ENCODE measurements at places on chromosomes 2 and 18.

- no peak for DNase-seq
These were observed 29.4 kb upstream of the FN1 start for GRCh38 chr2:215465256-215465655.

- no peak for DNase-seq
These were observed 69.2 kb upstream of the DYNAP start for GRCh38 chr18:54521846-54522245.

- no peak for DNase-seq
These were observed 481.4 kb downstream of the CMPK2 start for GRCh38 chr2:6384341-6384740.

DNA sequence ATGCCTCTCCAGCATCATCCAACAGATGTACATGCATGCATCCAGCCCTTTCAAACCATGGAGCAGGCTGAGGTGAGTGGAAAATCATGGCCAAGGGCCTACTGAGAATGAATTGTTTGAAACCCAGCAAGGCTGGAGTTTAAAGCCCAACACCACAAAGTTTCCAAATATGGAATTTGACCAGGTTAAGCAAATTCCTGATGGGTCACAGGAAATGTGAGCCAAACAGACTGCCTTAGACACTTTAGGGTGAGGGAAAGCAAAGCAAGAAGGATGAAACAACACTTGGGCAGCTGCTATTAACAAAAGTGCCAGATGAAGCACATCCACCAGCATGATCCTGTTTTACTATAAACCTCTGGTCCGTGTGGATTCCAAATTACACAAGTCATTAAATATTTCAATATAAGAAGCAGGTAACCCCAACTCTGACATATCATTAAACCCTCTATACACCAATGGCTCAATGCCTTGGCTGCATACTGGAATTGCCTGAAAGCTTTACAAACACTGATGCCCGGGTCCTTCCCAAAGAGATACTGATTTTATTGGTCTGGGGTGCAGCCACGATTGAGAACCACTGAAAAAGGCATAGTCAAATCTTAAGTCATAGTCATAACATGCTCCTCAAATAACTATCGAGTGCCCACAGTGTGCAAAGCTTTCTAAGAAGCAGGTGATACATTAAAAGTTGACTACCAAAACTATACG, 9.1 kb downstream of the KLF7 start:
- no peak for DNase-seq

GRCh38 chr2:124908411-124908810, 883.3 kb downstream of the CNTNAP5 start:
- no peak for DNase-seq

- no peak for DNase-seq
These were observed 297.4 kb downstream of the CDH2 start for GRCh38 chr18:27879540-27879939.

GRCh38 chr2:176150584-176151441, 537 bp upstream of the HOXD4 start:
- no peak for DNase-seq

GRCh38 chr18:37327063-37327577, 238.5 kb downstream of the CELF4 start:
- DNase-seq = no peak

DNA sequence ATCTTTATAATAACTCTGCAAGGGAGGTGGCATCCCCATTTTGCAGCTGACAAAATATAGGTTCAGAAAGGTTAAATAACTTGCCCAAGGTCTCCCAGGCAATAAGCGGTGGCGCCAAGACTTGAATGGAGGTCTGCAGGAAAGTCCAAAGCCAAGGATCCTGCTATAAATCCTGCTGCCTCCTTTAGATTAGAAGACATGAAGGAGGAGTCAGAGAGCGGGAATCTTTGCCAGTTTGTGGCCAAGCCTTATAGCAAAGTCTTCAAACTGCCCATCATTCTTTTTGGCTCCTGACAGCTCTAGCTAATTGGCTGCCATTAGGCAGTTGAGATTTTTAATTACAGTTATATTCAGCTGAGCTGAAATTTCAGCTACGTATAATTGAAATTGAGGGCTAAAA, 114.3 kb downstream of the C1D start:
- no peak for DNase-seq

GRCh38 chr2:123953846-123954245, 71.2 kb upstream of the CNTNAP5 start:
- no peak for DNase-seq

- no peak for DNase-seq
These were observed 1.4 kb downstream of the PSME4 start for GRCh38 chr2:53969285-53969967.

- DNase-seq = no peak
These were observed 14.1 kb downstream of the COPS8 start for GRCh38 chr2:237099804-237100203.

DNA sequence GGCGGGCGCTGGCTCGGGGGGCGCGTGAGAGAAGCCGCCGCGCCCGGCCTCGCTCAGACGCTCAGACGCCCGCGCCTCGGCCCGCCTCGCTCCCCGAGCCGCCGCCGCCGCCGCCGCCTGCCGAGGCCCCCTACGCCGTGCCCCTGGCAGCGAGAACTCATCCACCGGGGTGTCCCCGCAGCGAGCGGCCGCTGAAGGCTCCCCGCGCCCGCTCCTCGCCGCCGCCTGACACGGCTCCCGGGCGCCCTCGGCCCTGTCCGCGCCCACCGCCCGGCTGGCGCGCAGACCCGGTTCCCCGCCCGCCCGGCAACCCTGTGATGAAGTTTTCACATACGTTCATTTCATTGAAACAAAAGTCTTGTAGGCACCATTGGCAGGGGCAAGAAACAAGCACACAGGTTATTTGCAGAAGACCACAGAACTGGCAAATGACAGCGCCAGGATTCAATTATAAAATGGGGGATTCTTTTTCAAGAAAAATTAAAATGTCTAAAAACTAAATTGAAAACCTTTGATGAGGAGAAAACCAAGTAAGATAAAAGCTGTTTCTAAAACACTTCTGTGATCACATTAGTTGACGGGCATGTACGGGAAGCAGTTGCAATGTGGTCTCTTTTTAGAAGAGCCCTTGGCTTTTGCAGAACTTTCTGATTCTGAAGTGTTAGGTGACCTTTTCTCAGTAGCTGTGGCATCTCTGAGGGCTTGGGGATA, 50.5 kb upstream of the TUBA3D start:
- DNase-seq = no peak

- no peak for DNase-seq
These were observed 115.8 kb upstream of the DTNA start for GRCh38 chr18:34594266-34594665.

GRCh38 chr2:139790136-139790535, 1009.9 kb upstream of the NXPH2 start:
- no peak for DNase-seq

- no peak for DNase-seq
These were observed 72.8 kb downstream of the TMEM18 start for GRCh38 chr2:604385-604784.

DNA sequence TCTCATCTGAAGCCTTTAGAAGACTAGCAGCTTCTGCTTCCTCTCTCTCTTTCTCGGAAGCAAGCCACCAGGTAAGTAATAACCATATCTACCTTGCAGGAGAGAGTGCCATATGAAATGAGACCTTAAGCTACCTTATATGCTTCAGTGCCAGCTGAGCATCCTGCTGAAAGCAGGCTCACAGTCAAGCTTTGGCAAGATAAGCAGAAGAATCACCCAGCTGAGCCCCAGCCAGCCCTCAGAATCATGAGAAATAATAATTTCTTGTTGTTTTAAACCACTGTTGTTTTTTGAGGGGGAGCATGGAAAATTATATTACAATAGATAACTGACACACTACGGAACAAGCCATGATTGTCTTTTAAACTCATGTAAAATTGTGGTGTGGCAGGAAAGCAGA, 514.4 kb downstream of the MBD2 start:
- DNase-seq = no peak

DNA sequence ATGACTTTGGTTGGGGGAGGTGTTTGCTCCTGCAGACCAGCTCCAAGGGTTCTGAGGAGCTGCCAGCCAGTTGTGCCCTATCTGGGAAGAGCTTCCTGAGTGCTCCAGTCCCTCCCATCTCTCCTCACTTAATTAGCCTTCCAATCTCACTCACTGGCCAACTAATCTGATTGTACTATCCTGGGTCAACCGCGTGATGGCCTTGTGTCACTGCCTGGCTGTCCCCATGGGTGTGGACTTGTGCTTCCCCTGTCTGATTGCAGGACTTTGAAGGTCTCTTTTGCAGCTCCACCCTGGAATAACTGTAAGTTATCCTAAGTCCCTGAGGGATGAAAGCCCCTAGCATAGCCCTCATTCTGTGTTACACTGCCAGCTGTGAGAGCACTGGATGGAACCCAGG, 65.0 kb downstream of the SLC4A5 start:
- DNase-seq = no peak

DNA sequence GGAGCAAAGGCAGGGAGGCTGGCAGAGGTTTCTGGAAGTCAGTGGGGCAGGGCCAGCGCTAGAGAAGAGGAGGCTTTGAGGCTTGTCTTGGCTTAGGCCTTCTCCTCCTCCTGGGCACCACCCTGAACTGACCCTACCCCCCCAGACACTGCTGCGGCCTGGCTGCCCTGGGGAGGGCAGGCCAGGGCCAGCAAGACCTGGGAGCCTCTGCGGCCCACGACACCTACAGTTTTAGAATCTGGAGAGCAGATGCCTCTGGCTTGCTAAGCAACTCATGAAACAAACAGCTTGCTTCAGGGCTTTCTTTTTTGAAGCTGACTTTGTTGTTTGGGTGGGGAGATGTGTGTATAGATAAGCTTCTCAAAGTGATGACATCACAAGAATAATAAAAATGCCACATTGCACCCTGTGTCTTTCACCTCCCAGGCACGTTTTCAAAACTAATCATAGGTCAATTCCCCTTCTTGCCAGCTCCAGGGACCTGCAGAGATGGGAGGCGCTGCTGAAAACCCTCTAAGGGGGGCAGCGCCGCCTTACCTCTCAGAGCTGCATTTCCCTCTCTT, 46.2 kb upstream of the SMAD7 start:
- DNase-seq = no peak

GRCh38 chr18:54957996-54958395, 1.3 kb downstream of the CCDC68 start:
- DNase-seq = no peak
